ENCODE measurements at places on chromosomes 4 and X. TPM values are rescaled to one million over a fixed set of nuclear protein-coding genes. Genes with fewer than 3 reads are reported as not detected.

MORF4L2 gene
- 695 TPM for total RNA-seq

TMPRSS11D gene
- total RNA-seq, result not detected

DNA sequence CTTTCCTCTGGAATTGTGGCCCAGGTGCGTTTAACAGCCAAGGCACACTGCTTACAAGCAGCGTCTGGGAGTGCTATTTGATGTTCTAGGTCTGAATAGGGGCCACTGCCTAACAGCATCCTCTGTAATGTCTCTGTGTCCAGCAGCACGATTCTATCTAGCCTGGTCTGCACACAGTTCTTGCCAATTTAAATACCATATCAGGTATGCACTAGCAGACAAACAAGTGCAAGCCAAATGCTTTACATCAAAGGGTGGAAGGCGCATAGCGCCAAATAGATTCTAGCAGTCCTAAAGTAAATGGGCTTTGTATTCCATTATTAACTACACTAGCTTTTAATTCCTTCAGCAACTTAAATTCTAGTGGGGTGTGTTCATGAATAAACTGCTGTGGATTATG lies 15.8 kb upstream of the UGDH start:
- DNase-seq, result no peak

DNA sequence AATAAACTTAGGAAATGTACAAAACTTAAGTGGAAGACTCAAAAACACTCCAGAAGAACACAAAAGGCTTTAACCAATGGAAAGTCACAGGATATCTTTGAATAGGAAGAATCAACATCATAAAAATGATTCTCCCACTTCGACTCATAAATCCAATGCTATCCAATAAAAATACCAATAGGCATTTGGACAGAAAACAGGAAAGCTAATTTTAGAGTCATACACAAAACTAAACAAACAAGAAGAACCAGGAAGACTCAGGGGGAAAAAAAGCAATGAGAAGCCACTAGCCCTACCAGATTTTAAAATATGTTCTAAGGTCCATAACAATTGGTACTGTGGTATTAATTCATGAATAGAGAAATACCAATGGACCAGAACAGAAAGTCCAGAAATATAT lies 28.2 kb downstream of the SLC9A7 start:
- DNase-seq, result no peak

DNA sequence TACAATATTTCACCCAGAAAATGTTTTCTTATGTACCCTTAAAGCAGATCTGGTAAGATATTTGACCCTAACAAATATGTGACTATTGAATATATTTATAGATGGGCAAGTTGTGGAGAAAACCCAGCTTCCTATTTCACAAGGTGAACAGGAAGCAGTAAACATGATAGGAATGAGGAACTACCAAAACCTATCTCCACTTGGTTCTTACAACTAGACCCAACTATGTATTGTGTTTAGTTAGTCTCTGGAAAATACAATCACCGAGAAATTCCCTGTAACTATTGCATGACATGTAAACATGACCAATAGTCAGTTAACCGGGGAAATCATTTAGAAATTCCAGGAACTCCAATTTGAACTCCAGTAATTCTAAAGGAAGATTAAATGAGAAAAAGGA lies 8.4 kb upstream of the RXFP1 start:
- DNase-seq, result no peak

- no peak for DNase-seq
Observed at GRCh38 chr4:145665773-145666172, 14.2 kb upstream of the C4orf51 start.

- DNase-seq, result no peak
Observed at GRCh38 chr4:680928-681645, 6.7 kb downstream of the MYL5 start.

DNA sequence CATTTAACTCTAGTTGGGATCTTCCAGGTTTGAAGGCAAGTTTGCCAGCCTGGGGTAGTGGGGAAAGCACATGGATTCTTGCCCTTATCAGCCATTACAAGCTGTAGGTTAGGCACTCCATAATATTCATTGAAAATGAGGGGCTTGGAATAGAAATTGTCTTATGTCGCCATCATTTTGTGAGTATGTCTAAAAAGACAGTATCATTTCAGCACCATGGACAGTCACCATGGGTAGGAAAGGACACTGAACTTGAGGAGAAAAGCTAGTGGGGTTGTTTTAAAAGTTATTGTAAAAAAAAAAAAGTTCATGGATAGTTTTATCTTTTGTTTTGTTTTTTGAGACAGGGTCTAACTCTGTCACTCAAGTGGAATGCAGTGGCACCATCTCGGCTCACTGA lies 356.1 kb downstream of the HNRNPD start:
- peak; percentile 1 for DNase-seq

DNA sequence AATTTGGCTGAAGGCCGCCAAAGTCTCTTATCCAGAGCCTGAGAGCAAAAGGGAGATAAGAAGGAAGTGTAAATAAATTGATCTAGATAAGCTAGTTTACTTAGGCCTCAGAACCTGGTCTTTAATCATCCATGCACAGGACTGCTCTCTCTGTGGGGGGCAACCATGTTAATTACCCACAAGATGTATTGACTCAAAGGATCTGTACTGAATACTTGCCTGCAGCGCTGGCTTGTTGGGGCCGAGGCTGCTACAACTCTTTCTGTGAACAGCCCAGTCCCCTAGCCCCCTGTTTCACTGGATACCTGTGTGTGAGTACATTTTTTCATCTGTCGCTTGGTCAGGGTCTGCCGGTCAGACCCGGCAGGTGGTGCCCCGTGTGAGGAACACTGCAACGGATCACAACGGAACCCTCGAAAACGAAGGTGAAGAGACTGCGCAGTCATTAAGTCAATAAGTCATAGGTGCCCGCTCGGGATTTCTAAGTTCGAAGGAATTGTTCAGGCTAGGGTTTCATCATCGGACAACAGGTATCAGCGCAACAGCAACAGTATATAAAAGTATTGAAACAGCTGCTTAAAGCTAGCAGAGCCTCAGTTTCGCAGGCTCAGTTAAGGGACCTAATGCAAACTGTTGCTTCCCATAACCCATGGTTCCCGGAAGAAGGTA lies 8.3 kb downstream of the MAGEA11 start:
- no peak for DNase-seq

GRCh38 chrX:71515038-71515396 lies 17.9 kb upstream of the OGT start:
- DNase-seq, result no peak

- no peak for DNase-seq
Observed at GRCh38 chr4:25450491-25450901, 73.4 kb downstream of the ANAPC4 start.
